ENCODE measurements at places on chromosomes 6 and 20.

- no peak for DNase-seq
Observed at GRCh38 chr6:36980876-36981619, 4.9 kb downstream of the MTCH1 start.

GRCh38 chr6:14035071-14035847, 82.3 kb upstream of the CD83 start:
- DNase-seq = no peak

DNA sequence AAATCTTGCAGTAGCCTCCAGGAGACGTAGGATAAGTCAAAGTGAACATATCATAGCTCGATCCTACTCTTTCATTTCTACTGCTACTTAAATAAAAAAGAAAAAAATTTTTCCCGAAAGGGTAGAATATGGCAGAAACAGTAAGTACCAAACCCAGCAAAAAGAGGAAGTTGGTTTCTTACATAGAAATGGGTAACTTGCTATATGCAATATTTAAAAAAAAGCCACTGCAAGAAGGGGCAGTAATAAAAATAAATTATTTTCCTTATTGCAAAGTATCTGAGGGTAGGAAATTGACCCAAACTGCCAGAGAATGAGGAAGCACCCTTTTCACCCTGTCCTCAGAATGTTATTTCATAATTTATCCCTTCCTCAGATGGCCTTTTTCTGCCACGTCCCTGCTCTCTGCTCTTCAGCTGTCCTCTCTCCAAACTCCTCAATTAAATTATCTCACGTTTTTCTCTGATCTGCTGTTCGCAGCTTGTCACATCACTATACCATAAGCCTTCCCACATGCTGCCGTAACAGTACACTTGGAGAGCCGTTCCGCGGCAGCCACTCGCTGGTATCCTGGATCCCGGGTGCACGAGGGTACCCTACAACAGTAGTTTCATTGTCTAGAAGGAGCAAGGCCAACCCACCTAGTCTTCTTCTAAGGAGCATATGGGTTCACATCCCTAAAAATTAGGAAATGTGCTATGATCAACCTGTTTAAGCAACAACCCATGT, 149.6 kb downstream of the BACH2 start:
- DNase-seq = no peak

DNA sequence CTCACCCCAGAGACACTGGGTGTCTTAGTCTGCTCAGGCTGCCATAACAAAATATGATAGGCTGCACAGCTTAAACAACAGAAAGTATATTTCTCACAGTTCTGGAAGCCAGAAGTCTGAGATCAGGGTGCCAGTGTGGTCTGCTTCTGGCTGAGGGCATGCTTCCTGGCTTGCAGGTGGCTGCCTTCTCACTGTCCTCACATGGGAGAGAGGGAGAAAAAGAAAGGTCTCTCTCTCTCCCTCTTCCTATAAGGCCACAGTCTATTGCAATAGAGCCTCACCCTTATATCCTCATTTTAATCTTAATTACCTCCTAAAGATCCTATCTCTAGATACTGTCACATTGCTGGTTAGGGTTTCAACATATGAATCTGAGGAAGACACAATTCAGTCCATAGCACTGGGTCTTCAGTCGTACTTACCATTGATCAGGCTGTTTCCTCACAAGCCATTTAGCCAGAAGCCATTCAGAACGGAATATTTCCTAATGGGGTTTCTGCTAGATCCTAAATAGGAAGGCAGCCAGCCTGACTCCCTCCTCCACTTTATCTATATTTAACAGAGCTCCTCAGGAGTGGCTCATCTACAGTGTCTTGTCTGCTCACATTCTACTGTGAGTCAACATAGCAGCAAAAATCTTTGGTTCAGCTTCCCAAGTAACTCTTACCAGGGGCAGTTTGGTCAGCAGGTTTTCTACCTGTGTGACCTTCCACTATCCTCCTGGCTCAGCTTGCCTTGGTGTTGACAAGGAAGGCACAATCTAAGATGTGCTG, 42.2 kb downstream of the CD164 start:
- no peak for DNase-seq

DNA sequence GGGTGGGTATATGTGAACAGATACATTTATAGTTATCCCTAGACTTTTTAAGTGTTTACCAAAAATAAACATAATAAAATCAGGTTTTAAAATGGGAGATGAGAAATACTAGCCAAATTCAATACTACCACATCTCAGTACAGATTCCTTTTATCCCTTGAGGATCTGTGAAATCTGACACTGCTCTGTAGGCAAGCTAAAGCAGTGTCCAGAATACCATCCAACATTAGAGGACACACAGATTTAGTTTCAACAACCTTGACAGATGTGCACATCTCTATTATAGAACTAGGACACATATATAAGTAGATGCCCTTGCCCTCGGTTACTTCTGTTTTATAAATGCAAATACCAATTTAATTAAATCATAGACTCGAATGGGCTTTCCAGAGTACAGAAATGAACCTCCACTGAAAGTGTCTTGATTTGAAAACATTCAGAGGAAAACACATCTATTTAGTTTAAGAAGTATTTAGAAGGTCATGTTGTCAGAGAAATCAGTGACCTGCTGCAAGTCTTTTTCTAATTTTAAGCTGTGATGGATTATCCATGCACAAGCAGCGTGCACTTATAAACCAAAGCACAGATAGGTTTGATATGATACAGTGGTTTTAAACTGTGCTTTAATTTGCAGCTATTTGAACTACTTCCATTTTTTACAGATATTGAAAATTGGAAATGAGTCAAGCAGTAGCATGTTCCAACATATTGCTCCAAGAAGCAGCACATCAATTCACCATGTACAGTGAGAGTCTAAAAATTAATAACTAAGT, 156.3 kb upstream of the EPHA7 start:
- no peak for DNase-seq

GRCh38 chr6:119348096-119348747, 1.3 kb downstream of the MAN1A1 start:
- DNase-seq = peak; percentile 18

- no peak for DNase-seq
Observed at GRCh38 chr6:81895511-81896185, 143.2 kb upstream of the TENT5A start.

GRCh38 chr6:154848580-154848979, 115.4 kb downstream of the SCAF8 start:
- DNase-seq = no peak

DNA sequence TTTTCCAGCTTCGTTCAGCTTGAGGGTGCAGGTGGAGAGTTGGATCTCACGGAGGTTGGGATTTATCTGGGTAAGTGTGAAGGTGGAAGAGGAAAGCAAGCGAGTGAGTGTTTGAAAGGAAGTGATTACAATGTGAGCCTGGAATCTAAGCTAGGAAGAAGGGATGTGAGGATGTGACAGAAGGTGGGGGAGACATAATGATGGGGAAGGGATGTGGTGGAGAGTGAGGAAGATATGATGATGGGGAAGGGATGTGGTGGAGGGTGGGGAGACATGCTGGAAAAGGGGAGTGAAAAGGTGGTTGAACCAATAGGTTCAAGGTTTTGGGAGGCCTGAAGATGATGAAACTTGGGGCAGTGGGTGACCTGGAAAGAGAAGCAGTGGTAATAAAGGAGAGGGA, 23.2 kb downstream of the KIAA1755 start:
- DNase-seq = no peak

DNA sequence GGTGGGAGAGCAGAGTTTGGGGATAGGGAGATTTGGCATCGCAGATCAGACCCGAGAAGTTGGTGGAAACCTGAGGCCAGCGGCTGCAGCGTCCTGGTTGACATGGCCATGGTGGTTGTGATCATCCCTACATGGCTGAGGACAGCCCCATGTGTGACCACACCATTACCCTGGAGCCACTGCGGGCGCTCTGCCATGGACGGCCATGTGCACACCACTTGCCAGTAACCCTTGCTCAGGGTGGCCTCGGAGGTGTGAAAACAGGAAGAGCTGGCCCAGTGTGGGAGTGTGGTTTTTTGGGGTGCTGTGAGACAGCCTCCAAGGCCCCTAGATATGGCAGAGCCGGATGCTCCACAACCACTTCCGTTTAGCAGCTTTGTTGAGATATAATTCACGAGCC, 64.4 kb downstream of the TMEM242 start:
- DNase-seq = no peak

- DNase-seq = no peak
Observed at GRCh38 chr6:168222115-168223043, 97.2 kb downstream of the DACT2 start.

GRCh38 chr20:51531141-51531710, 11.3 kb downstream of the NFATC2 start:
- DNase-seq = peak; percentile 11

GRCh38 chr6:13561624-13562267, 12.7 kb upstream of the SIRT5 start:
- no peak for DNase-seq

DNA sequence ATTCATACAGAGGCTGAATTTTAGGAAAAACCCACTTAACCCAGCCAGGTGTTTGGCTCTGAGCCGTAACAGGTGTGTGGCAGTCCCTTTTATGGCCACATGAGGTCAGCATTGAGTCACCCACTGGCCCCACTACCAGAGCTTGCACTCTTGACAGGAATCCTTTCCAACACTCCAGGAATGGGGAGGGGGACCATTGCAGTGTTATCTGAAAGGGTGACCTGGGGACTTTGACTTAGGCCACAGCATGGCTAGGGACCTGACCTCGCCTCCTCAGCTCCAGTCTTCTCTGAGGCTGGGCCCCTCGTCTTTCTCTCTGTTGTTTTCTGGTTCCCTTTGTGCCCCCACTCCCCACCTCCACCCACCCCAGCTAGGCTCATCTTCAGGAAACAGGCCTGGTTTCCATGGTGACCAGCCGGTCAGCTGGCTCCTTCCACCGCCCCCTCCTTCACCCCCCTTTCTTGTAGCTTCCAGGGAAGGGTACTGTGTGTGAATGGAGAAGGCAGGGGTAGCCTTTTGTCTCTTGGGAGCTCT, 2.1 kb upstream of the TMEM151B start:
- no peak for DNase-seq

DNA sequence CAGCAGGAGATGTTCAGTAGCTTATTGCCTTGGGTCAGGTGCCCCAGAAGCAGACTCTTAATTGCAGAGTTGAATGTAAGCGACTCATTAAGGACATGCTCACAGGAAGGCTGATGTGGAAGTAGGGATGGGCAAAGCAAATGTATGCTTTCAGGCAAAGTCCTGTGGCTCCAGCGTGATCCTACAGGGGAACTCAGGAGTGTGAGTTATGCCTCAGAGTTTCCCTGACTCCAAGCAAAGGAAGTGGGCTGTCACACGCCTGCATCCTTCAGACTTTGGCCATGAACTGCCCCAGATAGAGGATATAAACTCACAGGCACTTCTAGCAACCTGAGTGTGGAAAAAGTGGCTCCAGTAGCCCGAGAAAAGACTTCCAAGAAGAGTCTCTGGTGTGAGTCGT, 64.9 kb upstream of the ZNF133 start:
- no peak for DNase-seq

DNA sequence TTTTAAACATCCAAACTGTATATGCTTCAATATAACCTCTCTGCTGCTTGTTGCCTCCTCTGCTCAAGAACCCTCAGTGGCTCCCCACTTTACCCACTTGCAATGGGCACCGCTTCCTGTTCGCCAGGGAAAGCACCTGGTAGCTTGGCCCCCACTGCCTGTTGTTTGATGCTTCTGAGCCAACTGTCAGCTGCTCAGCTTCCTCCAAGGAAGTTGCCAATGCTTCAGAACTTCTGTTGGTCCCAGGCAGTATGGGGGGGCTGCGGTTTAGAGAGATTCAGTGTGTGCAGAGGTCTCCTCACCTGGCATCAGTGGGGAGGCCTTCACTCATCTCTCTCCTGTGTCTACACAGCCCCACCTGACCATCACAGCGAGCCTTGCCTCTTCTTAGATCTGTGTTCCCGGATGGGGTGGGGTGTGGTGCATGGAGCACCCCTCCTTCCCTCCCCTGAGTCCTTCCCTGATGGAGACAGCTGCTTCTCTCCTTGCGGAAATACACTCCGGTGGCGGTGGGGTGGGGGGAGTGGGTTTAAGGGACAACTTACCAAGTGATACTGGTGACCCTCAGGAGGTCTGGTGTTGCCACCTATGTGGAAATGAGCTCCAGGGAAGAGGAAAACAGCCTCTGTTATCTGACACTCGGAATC, 308.1 kb downstream of the CDH26 start:
- DNase-seq = no peak

DNA sequence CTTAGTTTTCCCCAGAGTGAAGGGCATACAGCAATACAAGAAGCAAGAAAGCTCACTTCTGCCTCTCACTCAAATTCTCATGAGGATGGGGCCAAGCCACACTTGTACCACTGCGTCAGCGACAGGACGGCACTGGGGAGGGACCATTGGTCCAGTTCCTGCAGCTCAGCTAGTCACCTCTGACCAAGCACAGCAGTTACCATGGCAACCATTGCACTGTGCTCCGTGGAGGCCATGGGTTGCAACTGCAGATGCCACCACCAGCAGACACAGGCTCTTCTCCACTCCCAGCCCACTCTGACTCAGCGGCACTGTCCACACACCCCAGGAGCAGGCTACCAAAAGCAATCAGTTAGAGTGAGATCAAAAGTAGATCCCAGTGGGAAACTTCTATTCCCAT, 441.1 kb upstream of the ARID1B start:
- no peak for DNase-seq

DNA sequence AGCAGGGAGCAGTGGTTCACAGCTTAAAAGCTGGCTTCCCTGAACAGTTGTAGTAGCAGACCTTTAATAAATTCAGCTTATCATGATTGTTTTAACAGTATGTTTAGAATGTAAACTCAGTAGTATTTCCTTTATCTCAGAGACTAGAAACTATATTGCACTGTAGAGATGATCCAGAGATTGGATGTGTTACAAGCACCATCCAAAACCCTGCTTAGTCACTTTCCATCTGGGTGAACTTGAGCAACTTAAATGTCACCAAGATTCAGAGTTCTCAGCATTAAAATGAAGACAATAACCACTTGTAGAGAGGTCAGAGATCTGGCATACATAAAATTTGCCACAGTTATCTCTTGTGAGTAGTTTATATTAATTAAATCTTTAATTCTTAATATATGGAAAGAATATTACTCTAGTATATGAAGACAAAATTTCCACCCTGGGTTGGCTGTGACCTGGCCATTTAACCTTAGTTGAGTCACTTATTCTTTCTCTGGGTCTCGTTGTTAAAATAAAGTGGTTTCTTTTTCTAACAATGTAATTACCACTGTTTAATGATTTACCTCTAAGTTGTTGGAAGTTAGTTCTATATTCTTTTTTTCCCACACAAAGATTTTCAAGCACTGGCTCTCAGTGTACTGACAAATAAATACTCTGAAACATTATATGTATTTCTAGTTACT, 239.2 kb upstream of the FKBP1C start:
- DNase-seq = no peak

Measured in activated naive CD4-positive, alpha-beta T cell (primary cell).